NCI-H2107 (cell line): ENCODE measurements at places on chromosomes 6 and 20.

- DNase-seq = no peak
Observed at GRCh38 chr6:138964012-138964411, 24.0 kb downstream of the REPS1 start.

GRCh38 chr20:57501461-57502335 is 23.2 kb downstream of the CTCFL start:
- no peak for DNase-seq

- DNase-seq = no peak
Observed at GRCh38 chr20:10359621-10360040, 74.4 kb downstream of the MKKS start.

- DNase-seq = no peak
Observed at GRCh38 chr6:56374841-56375369, 127.5 kb upstream of the COL21A1 start.

DNA sequence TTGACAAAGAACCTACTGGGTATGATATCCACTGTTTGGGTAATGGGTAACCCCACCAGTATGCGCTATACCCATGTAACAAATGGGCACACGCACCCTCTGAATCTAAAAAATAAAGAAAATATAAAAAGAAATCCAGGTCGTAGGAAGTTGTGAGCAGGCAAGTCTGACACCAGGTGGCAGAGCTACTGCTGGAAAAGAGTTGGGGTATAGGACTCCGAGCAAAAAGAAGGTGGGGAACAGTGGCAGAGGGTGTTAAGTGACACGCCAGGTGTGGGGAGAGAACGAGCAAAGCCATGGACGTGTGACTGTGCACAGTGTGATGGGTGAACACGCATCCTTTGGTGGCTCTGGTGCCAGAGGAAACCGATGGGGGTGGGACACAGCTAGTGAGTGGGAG is 46.7 kb downstream of the NOX3 start:
- no peak for DNase-seq

DNA sequence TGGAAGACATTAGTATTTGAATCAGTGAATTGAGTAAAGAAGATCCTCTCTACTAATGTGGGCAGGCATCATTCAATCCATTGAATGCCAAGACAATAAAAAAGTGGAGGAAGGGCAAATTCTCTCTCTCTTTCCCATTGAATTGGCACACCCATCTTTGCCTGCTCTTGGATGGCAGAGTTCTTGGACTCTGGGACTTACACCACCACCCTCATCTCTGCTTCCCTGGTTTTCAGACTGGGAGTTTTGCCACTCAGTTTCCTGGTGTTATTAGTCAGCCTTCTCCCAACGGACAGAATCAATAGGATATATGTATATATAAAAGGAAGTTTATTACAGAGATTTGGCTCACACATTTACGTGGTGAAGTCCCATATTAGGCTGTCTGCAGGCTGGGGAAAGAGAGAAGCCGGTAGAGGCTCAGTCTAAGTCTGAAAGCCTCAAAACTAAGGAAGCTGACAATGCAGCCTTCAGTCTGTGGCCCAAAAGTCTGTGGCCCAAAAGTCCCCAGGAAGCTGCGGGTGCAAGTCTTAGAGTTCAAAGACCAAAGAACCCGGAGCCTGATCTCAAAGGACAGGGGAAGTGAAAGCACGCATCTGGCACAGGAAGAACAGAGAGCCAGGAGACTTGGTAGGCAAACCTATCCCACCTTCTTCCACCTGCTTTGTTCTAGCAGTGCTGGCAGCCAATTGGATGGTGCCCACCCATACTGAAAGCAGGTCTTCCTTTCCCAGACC is 64.4 kb downstream of the SMPDL3A start:
- no peak for DNase-seq

DNA sequence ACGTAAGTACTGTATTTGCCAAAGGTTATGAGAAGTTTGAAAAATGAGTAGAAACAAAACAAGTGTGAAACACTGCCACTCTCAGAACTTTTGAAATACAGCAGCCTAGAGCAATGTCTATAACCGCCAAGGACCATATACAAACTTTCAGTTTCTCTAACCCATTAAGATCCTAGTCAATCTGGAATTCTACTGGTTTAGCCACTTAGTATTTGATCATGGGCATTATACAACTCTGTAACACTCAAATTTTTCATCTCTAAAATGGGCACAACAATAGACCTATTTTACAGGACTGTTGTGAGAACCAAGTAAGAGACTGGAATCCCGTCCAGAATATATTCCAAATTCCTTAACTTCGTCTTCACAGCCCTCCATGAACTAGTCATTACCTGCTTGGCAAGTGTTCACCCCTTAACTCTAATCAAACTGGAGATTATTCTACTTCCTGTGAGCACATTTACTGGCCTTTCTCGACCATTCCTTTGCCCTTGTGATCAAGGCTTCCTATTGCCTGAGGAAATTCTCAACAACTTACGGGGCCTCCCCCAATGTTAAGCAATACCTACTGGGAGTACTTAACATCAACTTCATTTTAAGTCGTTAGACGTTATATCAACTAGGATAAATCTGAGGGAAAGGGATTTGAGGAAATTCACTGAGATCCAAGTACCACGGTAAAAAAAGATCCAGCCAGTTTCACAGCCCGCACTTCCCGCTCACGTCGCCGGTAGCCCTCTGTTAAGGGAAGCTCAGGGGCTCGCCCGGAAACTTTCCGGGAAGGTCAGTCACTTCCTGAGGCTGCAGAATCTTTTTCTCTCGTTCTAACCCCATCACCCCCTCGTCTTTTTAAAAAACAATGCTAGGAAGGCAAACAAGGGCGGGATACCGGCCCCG is 1.1 kb downstream of the EIF2S2 start:
- no peak for DNase-seq

- no peak for DNase-seq
Observed at GRCh38 chr6:124355146-124355545, 551.5 kb downstream of the NKAIN2 start.

DNA sequence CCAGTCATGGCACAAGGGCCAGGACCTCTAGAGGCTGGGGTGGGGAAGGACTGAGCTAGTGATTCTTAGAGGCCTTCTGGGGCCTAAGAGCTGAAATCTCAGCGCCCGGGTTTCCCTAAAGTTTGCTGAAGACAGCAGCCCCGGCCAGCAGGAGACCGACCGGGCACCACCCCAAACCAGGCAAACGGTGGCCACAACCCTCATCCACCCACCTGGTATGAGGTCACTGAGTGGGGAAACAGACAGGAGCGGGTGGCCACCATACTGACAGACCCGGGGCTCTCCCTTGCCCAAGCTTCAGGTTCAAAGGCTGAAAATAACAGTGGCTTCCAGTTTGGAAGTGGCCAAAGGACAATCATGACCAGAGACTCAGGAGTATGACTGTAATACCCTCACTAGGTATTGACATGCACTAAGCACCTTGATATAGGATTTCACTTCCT is 35.0 kb upstream of the ID1 start:
- no peak for DNase-seq

GRCh38 chr6:132320007-132320406 is 81.3 kb downstream of the MOXD1 start:
- DNase-seq = no peak

GRCh38 chr6:118551063-118552053 is 3.3 kb downstream of the PLN start:
- DNase-seq = peak; percentile 11

DNA sequence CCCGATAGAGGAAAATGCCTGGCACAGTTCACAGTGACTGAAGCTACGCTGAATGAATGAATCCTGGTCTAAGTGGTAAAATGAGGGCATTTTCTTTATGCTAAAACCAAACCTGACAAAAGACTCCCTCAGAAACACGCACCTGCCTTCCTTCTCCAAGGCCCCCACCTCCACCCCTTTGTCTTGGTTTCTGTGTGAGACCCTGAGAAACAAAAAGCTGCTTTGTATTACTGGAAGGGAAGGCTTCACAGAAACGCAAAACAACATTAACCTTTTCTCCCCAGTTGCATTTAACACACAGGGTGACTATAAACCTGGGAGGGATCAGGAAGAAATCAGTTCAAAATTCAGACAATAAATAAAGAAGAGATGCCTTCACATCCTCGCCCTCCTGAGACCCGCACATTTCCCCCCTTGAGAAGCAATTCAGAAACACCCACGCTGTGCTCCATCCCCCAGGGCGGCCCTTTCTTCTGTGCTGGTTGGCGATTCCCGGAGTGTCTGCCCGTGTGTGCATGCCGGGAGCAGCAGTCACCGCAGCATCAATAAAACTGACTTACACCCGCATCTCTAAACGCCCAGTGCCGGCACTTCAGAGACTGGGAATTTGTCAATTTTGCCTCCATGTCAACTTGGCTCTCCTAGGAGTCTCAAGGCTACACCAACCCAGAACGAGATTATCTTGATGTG is 67.2 kb upstream of the TRAF3IP2 start:
- DNase-seq = no peak

DNA sequence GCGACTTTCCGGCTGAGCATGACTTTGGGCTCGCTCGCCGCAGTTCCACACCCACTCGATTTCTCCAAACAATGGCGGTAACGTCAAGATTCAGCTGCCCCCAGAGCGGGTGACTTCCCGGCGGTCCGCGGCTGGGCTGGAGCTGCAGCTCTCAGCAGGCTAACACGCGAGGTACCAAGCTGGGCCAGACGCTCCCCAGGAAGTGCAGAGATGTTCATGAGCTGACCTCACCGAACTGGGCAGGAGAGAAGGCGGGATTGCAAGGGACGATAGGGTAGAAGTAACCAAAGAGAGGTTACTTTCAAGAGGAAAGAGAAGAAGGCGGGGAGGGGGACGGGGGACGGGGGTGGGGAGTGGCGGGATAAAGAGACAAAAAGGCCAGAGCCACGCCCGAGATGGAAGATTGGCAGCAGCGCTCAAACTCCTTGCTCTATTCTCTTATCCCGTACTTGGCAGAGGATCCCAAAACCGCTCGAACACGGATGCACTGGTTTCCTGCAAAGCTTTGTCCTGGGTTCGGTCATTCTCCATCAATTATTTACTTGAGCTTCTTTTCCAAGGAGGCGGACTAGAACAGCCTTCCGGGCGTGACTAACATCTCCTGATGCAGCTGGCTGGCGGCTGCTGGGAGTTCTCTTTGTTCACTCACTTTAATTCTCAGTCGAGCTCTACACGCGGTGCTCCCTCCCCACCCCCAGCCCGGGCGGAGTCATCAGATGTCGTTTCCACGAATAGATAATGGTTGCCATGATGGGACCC is at the start of gene MTCL3:
MTCL3 (minus strand) TSS at position 626 of the 759 bp plus-strand sequence.
- DNase-seq = peak; percentile 87

- no peak for DNase-seq
Observed at GRCh38 chr6:23091795-23092194, 522.4 kb downstream of the HDGFL1 start.

GRCh38 chr6:31158863-31159855 is 770 bp downstream of the TCF19 start:
- DNase-seq = no peak

- no peak for DNase-seq
Observed at GRCh38 chr20:4021906-4022305, 6.5 kb upstream of the RNF24 start.

GRCh38 chr6:28134015-28134414 is 7.7 kb upstream of the ZKSCAN8 start:
- DNase-seq = no peak

- no peak for DNase-seq
Observed at GRCh38 chr6:63245909-63246308, 34.6 kb downstream of the FKBP1C start.

DNA sequence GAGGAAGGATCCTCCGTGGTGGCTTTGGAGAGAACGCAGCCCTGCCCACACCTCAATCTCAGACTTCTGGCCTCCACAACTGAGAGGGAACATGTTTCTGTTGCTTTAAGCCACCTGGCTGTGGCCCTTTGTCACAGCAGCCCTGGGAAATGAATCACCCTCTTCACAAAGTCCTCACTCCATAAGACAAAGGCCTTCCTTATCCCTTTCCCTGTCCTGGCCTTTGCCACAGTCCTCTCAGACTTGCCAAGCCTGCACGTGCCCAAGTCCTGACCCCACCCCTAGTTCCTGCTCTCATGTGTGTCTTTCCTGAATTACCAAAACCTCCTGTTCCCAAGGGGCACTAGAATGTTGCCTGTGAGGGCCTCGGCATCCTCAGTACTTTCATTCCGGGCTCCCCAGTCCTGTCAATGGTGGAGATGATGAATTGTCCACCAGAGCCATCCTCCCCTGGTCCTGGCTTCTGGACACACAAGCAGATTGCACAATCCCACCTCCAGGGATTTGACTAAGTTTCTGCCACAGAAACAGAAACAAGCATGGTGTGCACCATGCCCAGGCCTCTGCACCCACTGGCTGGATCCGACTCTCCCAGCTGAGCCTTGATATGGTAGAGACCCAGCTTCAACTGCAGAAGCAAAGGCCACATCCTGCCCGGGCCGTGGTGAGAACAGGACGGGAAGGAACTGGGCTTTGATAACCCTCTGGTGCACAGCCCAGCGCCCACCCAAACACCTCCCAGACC is 232.6 kb upstream of the PDE10A start:
- DNase-seq = no peak

DNA sequence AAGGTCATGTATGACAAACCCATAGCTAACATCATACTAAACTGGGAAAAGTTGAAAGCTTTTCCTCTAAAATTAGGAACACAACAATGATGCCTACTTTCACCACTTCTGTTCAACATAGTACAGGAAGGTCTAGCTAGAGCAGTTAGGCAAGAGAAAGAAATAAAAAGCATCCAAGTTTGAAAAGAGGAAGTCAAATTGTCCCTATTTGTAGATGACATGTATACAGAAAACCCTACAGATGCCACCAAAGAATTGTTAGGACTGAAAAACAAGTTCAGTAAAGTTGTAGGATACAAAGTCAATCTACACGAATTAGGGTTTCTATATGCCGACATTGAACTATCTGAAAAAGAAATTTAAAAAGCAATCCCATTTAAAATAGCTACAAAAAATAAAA is 89.4 kb upstream of the GLP1R start:
- DNase-seq = no peak

GRCh38 chr6:30570740-30571074 is 535 bp upstream of the ABCF1 start:
- no peak for DNase-seq

- no peak for DNase-seq
Observed at GRCh38 chr20:49750611-49751396, 37.1 kb upstream of the B4GALT5 start.

DNA sequence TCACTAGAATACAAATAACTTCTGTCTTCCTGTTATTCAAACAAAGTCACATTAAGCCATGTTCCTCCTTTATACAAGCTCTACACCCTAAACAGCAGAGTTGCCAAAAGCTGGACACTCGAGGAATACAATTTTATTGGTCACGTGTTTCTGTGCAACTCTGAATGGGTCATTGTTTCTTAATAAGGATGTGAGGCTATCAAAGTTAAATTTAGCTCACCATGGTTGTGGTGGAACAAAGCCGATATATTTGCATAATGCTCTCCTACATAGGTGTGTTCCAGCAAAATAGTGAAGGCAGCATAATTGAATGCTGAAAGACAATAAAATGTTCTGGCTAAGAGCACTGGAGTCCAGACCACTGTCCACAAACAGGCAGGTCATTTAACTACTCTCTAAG is 36.9 kb upstream of the CD2AP start:
- no peak for DNase-seq

DNA sequence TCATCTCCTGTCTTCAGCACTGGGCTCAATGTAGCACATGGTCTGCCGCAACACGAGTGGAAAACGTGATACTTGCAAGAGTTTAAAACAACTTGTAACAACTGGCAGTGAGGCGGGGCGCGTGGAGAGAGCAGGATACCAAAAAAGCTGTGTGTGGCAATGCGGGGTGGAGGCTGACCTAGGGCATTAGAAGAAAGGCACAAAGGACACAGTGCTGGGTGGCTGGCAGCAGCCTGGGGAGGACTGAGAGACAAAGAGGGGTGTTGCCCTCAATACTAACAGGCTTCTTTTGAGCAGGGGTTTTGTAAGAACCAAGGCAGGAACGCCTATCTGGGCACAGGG is 1.5 kb upstream of the GFOD1 start:
- no peak for DNase-seq
